ENCODE measurements at places on chromosomes 1 and 21.

DNA sequence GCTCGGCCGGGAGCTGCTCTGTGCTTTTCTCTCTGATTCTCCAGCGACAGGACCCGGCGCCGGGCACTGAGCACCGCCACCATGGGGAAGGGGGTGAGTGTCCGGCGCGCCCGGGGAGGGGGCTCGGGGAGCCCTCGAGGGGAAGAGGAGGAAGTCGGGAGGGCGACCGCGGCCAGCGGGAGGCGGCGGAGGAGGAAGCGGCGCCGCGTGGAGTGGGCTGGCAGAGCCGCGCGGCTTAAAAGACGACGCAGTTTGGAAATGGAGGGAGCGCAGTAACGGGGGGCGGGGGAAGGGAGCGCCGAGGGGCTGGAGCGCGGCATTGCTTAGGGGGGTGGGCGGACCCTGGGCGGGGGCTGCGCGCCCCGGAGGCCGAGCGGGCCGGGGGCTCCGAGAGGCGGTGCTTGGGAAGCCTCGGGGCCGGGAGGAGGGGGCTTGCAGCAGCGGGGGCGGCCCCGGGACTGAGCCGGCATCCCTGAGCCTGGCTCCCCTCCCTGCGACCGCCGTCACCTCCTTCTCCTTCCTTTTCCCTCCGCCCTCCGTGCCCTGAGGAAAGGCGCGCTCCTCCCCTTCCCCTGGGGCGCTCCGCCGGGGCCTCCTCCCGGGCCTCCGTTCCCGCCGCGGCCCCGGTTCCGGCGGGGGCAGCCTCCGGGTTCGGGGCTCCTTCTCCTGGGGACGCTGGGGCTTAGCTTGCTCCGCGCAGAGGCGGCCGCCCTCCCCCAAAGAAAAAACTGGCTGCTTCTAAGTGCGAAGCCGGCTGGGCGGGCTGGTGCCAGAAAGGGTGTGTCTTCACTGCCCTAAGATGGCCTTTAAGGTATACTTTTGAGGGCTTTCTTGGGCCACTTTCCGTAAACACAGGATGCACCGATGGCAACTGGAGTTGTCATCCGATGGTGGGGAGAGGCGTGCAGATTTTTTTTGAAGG lies 648 bp downstream of the ATP1A1 start:
- DNase-seq, result no peak

- DNase-seq, result peak; percentile 14
Measured at GRCh38 chr1:64956733-64957441, 9.5 kb downstream of the JAK1 start.

DNA sequence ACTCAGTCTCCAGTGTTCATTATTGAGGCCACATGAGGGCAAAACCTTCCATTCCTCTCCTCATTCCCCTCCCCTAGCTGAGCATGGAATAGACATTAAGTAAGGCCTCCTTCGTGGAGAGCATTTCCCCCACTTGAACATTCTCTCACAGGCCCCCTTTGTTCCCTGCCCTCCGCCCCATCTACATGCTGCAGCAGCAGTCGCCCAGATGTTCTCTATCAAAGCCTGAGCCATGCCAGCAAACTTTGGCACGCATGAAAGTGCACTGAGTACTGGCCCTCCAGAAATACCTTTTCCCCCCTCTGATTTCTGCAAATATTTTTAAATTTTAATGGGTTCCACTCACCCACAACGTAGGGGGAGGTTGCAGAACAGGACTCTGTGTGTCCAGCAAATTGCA lies 20.9 kb upstream of the GORAB start:
- DNase-seq, result no peak

GRCh38 chr1:155379180-155379579 lies 58.5 kb downstream of the RUSC1 start:
- DNase-seq, result no peak

GRCh38 chr1:100719490-100719889 lies at the start of gene VCAM1:
TSS of gene VCAM1 (plus strand) at chr1:100719742. CDS start at chr1:100719861, 119 bp downstream.
- DNase-seq, result no peak

DNA sequence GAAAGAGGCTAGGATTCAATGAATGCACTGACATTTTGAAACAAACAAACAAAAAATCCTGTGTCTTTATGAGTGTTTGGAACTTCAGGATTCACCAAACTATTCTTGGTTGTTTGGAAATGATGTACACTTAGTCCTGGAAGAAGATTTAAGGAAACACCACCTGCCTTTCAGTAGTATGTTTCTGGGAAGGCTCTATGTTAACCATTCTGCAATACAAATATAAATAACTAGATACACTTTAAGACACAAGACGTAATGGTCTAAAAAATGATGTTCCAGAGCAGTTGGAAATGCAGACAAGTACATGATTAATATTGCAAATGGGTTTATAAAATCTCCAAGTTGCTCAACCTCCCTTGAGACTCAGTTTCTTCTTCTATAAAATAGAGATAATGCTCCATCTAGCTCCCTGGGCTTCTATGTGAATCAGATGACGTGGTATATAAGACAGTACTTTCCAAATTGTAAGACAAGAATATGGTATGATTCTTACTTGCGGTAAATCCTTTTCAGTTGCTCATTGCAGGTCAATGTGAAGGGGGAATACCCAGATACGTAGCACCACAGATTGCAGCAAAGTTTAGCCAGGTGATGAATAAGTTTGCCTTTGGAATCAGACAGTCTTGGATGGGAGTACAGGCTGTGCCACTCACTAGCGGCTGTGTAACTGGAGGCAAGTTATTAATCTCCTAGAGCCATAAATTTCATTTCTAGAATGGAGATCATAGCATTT lies 224.8 kb upstream of the SGIP1 start:
- no peak for DNase-seq

DNA sequence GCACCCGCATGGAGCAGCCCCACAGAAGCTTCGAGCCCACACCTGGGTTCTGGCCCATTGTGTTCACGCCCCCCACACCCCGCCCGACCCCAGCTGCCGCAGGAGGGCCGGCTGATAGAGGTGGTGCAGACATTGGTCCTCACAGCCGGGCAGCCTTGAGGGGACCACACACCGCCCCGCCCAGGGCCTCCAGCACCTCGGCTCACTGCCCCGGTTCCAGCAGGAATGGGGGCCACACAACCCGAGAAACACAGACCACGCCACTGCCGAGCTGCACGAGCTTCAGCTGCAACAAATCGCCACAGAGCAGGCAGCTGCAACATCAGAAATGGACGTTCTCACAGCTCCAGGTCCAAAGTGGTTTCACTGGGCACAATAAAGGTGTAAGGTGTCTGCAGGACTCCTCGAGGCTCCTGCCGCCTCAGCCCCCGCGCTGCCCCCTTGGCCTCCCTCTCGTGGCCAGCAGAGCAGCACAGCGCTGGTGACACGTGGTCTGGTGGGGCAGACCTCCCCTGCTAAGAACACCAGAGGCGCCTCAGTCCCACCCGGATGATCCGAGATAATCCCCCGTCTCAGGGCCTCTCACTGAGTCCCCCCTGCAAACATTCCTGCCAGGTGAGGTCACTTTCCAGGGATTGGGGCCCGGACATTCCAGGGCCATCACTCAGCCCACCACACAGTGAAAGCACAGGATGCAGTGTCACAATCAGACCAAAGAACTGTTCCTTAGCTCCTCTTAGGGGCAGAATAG lies 62.3 kb upstream of the ADARB1 start:
- DNase-seq, result no peak

GRCh38 chr1:209493559-209493958 lies 90.0 kb upstream of the CAMK1G start:
- no peak for DNase-seq

DNA sequence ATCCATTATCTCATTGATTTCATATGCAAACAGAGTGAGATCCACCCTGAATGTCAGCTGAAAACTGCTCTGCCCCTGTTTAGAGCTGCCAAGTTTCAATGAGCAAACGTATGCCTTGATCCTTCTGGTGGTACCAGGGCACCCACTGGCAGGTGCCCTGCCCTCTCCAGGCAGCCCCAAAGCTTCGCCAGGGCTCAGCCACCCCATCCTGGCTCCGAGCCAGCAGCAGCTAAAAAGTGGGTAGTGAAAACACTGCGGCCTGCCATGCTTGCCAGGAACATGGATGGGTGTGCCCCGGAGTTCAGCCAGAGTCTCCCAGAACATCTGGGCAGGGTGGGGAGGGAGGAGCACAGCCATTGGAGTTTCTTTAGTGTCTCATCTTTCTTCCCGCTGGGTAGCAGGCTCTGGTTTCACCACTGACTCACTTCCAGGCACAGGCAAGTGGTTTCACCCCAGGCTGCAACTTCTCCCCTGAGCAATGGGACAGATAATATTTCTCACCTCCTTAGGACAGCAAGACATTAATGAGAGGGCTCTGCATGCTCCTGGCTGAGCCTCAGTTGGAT lies 8.1 kb upstream of the LMX1A start:
- DNase-seq, result no peak

DNA sequence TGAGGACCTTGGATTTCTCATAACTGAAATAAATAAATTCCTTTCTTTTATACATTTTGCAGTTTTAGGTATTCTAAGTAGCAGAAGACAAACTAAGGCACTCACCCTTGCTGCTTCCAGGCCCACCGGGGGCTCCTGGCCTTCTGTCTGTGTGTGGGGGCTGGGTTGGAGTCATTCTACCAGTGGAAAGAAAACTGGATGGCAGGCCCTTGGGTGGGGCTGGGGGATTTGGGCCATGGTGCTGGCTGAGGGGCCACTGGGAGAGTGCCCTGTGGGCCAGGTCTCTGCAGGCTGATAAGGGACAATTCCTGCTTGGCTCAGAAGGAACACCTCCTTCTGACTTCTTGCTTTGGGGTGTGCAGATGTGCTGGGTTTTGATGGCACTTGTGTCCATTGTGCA lies 54.0 kb upstream of the CSF3R start:
- DNase-seq, result no peak

GRCh38 chr1:203323587-203323986 lies 18.3 kb downstream of the BTG2 start:
- DNase-seq, result no peak

DNA sequence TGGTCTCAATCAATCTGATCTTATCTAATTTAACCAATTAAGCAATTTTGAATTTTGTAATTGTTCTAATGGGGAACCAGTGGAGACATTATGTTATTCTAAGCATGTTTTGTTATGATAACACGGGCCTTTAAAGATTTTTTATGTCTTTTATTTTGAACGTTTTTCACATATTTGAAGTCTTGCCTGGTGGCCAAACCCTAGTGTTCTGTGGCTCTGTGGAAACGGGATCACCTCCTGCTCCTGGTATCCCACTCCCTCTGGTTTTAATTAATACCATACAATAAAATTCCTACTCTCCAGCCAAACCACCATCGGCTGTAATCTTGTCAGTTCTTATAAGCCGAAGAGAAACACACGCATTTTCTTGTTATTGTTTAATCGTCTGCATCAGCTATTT lies 22.9 kb upstream of the LMO4 start:
- no peak for DNase-seq

- no peak for DNase-seq
Measured at GRCh38 chr1:116329524-116330341, 43.3 kb upstream of the ATP1A1 start.

- DNase-seq, result no peak
Measured at GRCh38 chr1:67700692-67701410, 15.8 kb downstream of the GADD45A start.

GRCh38 chr21:35575280-35575915 lies 484.9 kb downstream of the SETD4 start:
- DNase-seq, result no peak

DNA sequence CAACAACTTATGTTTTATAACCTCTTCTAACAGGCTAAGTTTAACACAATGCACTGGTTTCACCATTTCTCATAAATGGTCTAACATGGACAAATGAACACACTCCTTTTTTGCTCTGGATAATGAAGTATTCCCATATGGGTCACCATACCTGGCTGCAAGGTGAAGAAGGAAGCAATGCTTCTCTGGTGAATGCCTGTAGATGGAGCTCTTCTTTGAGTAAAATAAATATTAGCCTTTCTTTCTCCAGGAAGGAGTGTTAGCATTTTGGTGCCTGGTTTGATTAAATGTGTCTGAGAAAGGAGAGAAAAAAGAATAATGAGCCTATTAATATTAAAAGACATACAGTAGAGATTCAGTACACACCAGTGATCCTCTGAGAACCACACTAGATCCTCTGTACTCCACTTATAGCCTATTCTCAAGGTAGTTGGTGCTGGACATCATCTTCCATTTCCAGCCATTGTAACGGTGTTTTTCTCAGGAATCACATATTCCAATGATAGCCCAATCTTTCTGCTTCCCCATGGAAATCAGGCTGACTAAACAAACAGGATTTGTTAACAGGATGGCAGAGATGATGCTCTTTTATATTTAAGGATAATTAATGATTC lies 17.6 kb downstream of the MTFR1L start:
- no peak for DNase-seq

- DNase-seq, result no peak
Measured at GRCh38 chr1:230077436-230078213, 10.6 kb downstream of the GALNT2 start.

DNA sequence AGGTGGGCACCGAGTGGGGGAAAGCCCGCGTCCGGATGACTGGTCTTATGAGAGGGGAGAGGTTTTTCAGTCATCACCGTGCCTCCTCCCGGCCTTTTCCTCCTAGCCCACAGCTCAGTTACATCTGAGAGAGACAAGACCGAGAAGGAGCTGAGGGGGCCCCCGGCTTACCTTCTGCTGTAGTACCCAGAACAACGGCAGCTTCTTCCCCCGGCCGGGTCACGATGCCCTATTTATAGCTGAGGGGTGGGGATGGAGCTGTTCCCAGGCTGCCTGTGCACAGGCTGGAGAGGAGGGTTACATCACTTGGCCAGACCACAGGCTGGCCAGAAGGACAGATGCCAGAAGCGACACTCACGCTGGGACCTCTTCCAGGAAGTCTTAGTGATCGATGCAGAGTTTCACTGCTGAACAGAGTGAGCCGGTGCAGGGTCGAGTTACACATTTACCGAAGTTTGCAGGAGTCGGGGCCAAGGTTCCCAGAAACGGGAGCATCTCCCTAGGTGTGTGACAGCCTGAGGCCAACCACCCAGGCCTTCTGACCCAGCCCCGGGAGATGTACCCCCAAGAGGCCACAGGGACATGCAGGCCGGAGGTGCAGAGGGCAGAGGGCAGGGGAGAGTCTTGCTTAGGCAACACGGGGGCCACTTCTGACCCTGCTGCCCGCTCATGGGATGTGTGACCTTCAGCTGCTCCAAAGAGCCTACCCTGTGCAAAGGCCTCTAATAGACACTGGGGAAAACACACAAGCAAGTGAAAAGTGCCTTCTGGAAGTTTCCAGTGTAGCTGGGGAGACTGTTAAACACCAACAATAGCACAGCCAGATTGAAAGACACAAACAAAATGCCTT lies at the start of gene AGT:
AGT (minus strand) TSS at position 208 of the 850 bp plus-strand sequence. CDS start 3,299 bp downstream, outside the sequence.
- DNase-seq, result no peak

DNA sequence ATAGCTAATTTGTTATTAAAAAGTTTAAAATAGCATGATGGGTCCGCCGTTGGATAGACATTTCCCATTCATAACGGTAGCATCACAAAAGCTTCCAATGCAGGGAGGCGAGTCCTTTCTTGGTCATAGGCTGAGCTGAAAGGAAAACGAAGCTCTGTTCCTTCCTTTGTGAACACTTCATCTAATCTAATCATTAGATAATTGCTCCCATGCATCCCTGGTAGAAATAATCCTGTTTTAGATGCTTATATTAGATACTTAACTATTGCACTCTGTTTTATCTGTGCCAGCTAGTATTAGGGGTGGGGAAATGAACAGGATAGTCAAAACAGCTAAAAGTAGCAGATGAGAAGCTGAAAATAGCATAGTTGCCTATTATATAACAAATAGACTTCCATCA lies 215.0 kb downstream of the SLC35F3 start:
- no peak for DNase-seq
